Inflammatory macrophage treated with lipopolysaccharide for 1 hour (primary cell): ENCODE measurements at places on chromosomes 16 and 17.

DNA sequence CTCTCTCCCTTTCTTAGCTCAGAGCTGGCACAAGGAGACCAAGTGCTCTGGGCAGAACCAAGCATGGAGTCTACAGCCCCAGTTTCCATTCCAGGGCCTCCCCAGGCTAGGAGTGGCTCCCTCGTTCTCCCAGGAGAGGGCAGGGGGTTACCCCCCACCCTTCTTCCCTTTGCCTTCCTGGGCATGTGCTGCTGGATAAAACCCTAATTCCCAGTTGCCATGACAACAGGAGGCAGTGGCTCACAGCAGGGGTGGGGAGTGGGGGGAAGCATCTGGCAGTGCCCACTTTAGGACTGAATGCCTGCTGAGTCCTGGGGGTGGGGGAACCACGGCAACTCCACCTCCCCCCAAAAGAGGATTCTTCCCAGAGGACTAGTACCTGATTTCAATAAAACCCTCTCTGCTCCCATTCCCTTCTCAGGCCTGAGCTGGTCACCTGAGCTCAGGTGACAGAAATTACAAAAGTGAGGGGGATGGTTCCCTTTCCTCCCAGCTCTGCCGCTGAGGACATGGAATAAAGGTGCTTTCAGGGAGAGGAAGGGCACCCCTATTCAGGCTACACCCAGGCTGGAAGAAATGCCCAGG is 1.8 kb downstream of the MPP2 start:
- DNase-seq: no peak

- no peak for DNase-seq
Observed at GRCh38 chr17:82408938-82409318, 9.2 kb upstream of the HEXD start.

DNA sequence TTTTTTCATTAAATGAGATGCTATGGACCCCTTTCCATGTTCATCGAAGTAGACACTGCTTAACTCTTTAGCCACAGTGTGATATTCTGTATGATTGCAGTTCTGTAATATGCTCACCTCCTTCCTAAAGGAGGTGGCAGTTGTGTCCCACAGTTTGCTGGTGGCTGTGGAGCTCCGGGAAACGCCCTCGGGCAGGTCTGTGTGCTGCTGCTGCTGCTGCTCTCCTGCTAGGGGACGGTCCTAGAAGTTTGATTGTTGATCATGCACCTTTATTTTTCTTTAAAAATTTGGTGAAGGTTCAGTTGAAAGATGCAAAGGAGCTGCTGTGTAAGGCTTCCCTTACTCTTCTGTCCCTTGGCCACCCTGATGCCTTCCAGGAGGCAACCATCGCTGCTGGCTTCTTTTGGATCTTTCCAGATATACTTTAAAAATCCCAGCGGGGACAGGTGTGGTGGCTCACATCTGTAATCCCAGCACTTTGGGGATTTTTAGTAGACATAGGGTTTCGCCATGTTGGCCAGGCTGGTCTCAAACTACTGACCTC is 8.4 kb upstream of the CLEC18A start:
- no peak for DNase-seq

DNA sequence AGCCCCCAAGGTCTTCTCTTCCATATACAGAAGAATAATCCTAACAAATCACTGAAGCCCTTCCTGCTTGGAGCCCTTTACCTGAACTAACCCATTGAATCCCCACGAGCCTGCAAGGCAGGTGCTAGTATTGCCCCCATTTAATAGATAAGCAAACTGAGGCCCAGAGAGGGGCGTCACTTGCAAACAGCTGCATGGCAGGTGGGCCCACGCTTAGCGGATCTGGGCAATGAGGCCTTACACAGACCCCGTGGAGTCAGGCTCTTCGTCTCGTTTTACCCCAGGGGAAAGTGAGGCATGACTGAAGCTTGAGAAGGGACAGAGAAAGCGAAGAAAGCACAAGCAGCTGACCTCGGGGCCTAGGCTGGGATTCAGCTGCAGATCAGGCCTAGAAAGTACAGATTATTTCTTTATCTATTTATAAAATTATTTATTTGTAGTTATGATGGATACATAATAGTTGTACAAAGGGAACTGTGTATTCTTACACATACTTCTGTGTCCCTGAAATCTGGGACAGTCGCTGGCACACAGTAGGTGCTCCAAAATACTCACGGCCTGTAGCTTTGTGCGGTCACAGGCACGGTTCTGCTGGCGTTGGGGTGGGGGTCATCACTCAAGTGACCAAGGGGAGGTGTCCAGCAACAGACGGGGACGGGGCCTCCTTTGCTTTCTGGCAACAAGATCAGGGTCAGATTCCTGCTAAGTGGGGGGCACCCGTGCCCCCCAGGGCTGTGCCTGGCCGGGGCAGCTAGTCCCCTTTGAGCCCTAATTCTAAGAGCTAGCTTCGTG is 223.2 kb upstream of the GSE1 start:
- no peak for DNase-seq

DNA sequence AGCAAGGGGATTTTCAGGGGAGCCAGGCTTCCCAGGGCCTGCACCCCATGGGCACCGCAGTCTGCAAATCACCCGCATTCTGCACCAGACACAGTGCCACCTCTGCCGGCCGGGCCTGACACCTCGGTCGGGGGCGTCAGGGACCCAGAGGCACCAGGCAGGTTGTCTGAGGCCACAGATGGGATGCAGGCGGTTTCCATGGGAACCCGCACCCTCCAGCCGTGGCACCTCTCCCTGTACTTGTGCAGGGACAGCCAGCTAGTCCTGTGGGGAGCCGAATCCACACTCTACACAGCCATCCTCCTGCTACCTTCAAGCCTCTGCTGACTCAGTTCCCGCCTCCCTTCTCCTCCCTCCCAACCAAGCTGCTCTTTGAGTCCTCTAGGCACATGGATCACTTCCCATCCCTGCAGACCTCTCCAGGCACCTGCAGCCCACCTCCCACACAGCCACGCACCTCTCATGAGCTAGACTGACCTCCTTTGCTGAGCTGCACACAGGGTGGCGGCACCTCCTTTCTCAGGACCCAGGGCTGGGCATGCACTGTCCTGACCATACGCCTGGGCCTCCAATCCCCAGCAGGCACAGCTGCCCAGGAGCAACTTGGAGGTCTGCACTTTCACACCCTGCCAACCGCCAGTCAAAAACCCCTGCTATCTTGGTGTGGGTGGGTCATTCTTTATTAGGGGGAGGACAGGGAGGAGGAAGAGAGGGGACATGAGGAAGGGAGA is 119.5 kb downstream of the C16orf78 start:
- no peak for DNase-seq

DNA sequence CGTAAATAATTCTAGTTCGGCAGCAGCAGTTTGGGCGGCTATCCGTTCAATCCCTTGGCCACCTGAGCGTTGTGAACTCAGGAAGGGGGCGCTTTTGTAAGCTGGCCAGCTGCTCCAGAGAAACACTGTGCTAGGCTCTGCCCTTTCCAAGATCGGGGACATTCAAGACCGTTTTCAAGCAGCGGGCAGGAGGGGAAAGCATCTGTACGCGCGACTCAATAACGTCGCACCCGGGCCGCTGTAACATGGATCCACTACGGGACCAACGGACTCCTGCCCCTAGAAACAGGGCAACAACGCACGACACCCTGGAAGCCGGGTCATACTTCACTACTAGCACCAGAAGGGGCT is 463 bp downstream of the TOP2A start:
- no peak for DNase-seq

DNA sequence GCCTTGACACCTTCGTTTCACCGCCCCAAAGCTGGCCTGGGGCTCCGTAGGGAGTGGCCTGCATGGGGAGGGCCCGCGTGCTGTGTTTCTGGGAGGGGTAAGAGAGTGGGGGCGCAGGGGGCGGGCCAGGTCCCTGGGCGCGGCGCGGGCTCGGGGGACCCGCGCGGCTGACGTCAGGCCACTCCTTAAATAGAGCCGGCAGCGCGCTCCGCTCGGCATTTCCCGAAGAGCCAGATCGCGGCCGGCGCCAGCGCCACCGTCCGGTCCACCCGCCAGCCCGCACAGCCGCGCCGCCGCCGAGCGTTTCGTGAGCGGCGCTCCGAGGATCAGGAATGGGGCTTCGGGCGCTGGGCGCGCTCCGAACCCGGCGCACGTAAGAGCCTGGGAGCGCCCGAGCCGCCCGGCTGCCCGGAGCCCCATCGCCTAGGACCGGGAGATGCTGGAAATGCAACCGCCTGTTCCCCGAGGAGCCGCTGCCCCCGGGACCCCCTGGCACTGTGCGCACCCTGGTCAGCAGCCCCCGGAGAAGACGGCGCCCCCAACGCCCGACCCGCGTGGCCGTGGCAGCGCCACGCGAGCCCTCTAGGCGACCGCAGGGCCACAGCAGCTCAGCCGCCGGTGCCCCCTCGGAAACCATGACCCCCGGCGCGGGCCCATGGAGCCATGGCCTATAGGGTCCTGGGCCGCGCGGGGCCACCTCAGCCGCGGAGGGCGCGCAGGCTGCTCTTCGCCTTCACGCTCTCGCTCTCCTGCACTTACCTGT is at the start of gene HS3ST2:
Gene HS3ST2, plus strand, starts transcription at position 215 of the 763 bp plus-strand sequence. Its CDS starts 449 bp downstream, at position 664.
- peak; percentile 43 for DNase-seq

DNA sequence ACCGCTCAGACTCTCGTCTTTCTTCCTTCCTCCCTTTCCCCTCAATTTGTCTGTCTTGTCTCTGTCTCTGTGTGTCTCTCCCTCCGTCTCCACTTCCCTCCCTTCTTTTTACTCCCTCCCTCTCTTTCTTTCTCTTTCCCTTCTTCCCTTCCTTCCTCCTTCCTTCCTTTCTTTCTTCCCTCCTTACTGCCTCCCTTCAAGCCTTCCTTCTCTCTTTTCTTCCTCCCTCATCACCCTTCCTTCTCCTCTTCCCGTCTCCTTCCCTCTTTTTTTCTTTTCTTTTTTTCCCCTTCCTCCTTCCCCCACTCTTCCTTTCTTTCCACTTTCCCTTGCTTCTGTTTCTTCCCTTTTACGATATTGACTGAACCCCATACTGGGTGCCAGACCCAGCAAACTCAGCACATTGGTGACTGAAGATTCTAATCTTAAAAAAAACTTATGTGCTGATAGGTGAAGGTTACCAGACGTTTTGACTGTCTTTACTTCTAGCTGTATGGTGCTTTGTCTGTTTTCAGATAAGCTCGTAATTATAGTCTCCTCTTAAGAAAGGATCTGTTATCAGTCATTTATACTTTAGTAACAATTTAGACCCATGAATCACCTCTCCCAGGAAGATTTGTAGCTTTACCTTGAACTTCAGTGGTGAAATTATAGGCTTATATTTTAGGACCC is 481 bp upstream of the BRD7 start:
- DNase-seq: no peak

- peak; percentile 90 for DNase-seq
Observed at GRCh38 chr17:78890498-78890897, 12.5 kb downstream of the CEP295NL start.

GRCh38 chr16:50282010-50282538 is 15.7 kb downstream of the ADCY7 start:
- DNase-seq: peak; percentile 97

- DNase-seq: no peak
Observed at GRCh38 chr17:69949496-69949895, 125.5 kb upstream of the KCNJ16 start.

GRCh38 chr17:75825149-75825552 is 19.1 kb downstream of the UNC13D start:
- no peak for DNase-seq

DNA sequence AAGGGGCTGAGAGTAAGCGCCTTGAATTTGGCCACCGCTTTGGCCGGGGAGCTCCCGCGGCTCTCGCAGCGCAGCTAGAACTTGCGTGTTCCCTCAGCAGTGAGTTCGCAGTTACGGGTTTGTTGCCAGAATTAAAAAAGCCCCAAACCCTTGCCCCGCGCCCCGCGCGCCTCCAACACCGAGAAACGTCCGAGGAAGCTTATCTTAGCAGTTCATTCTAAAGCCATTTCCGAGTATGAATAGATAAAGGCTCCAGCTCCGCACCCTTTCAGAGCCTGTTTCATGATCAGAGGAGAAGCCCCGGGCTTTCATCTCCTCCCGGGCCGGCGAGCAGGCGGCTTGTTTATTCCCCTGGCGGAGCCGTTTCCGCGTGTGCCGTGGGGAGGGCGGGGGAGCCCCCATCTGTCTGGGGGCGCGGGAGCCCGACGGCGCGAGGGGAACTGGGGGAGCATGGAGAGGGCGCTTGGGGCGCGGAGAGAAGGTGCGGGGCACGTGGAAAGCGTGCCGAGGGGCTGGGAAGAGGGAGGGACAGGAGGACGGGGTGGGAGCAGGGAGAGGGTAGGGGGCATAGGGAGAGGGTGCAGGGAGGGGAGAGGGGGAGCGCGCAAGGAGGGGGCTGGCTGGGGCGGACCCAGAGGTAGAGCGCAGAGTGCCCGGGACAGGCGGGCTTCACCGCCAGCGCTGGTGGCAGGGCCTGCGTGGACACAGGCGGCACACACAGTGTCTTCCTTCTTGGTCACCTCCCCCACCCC is 9.9 kb downstream of the TBX4 start:
- DNase-seq: no peak

DNA sequence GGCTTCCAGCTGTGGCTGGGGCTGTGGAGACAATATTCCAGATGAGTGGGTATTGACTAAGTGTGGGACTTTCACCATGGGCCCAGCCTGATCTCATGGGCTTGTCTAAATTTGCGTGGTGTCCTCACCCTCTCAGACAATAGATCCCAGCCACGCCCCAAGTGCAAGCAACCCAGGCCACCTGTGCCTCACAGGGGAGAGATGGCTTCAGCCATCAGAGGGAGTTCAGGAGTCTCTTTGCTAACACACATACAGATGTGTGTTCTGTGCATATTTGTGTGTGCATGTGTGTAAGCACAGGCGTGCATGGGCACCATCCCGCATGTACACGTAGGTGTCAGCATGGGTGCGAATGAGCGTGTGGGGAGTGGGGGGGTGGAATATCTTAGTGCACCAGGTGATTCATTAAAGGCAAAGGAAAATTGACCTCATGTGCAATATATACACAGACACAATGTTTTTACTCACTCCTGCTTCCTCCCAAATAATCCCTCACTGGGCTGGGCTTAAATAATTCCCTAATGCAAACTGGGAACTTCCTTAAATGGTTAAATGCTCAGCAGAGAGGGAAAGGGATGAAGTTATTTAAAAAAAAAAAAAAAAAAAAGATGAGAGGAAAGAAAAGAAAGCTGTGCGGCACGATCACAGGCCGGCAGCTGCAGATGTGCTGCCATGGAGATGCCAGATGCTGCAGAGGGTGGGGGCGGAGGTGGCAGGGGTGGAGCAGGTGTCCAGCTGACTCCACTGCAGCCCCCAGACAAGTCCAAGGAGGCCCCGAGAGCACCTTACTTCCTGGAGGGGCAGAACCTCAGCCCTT is 24.0 kb upstream of the CDC42EP4 start:
- no peak for DNase-seq

DNA sequence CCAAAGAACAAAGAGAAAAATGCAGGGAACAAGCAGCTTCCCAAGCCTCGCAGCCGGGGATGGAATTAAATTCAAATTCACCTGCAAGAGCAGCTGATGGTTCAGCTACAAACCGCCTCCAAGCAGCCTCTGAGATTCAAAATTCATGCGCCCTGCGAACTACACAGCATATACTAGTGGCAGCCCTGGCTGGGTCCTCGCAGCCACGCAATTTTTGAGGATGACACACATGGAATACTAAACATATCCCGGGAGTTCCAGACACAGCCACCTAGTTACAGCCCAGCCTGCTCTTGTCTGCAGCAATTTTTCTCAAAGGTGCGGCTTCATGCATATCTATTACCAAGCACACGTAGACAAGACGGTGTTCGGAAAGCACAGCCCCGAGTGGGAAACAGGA is 35.9 kb upstream of the KIFC3 start:
- no peak for DNase-seq
